ENCODE measurements at places on chromosomes 3 and 15.

DNA sequence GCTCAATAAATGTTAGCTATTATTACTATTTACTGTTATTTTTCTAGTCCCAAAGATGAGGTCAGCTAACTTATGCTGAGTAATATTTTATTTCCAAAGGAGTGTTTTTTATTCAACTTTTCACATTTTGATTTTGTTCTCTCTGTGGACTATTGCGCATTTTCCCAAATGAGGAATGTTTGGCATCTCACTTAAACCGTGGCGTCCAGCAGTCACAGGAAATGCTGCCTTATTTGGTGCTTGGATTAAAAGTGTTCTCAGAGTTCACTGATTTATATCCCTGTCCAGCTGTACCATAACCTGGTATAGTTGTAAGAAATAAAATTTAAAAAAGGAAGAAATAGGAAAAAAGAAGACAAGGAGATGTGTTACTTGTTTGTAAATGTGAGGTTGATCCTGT, 166.8 kb downstream of the THSD4 start:
- no peak for DNase-seq

GRCh38 chr15:94247789-94248638, 16.7 kb downstream of the MCTP2 start:
- no peak for DNase-seq

DNA sequence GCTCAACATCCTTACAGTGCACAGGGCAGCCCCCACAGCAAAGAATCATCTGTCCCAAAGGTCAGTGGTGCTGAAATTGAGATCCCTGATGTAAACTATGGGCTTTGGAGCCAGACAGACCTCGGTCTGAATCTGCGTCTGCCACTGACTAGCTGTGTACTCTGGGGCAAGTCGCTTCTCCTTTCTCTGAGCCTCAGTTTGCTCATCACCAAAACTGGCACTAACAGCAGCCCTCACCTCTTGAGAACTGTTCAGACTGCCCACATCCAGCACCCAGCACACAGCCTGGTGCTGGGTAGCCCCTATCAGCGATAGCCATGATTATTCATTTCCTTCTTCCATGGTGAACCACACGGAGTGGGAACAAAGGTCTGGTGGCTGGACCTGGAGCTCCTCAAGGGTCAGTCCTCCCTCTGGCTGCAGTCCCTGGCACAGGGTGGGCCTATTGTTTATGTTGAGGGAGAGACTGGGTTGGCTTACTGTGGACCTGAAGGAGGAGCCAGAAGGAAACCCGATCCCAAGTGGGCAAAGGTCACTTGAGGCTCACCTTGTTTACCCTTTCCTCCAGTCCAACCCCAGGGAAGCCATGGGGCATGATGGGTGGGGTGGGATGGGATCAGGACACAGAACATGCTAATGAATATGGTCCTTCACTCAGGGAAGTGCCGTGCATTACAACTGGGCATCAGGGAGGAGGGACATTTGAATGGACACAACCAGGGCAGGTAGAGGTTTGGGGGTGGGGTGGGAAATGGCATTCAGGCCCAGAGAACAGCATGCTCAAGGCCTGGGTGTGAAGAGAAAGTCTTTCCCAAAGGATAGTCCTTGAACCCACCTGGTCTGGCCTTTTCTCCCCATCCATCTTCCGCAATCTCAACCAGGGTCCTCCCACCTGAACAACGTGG, 1.6 kb upstream of the PRKCD start:
- DNase-seq, result no peak

DNA sequence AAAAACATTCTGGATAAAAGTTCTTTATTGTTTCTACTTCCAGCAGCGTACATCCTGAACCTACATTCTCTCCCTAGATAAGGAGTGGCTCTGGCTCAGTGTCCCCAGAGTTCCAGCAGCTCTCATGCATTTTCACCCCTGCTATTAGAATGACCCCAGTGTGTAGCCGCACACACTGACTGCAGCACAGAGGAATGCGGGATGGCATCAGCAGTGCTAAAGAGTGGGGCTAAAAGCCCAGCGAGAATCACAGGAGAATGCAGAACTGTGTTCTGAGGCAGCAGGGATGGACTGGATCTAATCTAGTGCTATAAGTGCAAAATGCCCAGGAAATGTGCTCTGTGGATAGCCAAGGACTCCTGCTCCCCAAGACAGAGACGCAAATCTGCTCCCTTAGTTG, 66.4 kb upstream of the TJP1 start:
- DNase-seq, result no peak

DNA sequence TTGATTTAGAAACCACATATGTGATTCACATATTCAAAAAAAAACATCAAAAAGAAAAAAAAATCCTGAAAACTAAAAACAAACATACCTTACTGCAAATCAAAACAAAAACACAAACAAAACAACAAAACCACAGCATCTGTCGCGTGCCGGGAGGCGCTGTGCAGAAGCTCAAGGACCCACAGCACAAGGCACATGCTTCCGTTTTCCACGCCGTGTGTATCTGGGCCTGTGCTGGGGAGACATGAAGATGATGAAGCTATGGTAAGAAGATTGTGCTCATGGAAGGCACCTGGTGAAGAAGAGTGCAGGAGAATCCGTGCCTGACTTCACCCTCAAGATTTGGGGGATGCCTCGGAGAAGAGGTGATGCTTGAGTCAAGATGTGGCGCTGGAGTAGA, 788.9 kb upstream of the ARRDC4 start:
- no peak for DNase-seq

GRCh38 chr3:123367467-123368154, 81.3 kb downstream of the ADCY5 start:
- DNase-seq, result no peak

- DNase-seq, result no peak
Measured at GRCh38 chr15:48627260-48627940, 18.1 kb downstream of the FBN1 start.

GRCh38 chr3:57999417-58000115, 8.7 kb upstream of the FLNB start:
- no peak for DNase-seq

DNA sequence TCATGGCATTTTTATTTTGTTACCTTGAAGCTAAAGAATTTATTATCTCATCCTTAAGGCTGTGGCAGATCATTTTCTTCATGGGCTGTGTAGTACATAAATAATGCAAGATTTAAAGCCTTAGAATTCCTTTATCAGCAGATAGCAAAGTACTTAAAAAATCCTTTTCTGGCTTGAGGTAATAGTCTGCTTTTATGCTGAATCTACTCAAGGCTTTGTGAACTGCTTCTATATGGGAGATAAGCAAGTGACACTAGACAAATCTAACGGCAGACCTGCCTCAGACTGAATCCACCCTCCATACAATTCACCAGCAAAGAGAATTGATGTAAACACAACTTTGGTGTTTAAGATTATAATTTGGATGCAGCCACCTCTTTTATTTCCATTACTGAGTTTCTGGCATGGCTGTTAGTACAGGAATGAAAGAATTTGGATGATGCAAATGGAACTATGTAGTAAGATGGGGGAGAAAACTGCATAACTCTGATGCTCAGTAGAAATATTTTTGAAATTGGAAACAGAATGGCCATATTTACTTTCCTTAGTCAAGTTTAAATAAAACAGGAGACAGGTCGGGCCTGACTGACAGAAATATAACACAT, 1121.5 kb downstream of the NAALADL2 start:
- DNase-seq, result no peak

DNA sequence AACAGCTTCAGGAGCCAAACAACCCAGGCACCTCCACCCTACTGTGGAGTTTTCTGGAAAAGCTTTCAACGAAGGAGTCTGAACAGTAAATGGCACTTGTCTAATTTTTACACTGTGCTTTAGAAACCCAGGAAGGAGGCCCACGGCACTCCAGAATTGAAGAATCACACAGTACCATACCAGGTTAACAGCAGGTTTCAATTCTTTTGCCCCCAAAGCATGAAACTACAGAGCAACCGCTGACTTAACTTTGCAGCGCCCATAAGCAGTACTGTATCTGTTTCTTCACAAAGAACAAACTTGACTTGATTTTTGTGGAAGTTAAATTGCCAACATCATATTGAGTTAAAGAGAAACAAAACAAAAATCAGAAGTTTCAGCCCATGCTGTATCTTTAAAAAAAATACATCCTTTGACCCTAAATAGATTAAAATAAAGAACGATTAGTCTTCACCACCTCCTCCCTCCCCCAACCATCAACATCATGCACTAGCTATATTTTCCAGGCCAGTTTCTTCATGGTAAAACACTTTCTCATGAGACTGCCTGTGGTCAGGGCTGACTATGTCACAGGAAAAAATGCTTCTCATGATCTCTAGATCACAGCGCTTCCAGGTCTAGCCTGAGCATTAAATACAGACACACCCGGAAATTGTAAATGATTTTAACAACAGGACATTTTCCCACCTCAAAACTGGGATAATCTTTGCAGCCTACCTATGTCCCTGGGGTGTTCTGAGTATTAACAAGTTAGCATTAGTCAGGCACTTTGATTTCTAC, 456.3 kb downstream of the FOXP1 start:
- DNase-seq, result no peak

- DNase-seq, result no peak
Measured at GRCh38 chr15:69206079-69206478, 45.6 kb downstream of the GLCE start.

- DNase-seq, result no peak
Measured at GRCh38 chr15:39699516-39700374, 82.9 kb downstream of the FSIP1 start.

DNA sequence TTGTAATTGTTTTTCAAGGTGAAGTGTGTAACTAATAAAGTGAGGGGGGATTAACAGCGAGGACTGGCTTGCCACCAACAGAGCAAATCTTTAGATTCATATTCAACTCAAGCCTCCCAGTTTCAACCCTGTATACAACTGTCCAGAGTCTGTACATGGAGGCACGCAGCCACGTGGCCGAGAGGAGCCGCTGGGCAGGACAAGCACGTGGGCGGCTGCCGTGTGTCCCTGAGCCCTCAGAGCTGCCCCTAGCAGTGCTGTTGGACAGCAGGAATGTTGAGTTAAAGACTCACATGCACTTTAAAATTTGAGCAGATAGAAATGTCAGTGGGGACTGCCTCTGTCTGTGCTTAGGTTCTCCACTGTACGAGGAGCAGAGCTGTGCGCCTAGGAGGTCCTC, 29.4 kb downstream of the ASB7 start:
- no peak for DNase-seq

DNA sequence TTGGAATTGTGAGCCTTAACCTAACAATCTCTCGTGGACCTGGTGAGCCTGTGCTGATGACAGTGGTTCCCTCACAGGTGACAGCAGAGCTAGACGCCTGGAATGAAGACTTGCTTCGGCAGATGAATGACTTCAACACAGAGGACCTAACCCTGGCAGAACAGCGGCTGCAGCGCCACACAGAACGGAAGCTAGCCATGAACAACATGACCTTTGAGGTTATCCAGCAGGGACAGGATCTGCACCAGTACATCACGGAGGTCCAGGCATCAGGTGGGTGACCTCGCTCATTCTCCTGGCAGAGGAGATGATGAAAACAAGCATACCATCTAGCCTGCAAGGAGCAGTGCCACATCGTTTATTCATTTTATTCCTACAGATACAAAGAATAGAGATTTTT, 316.9 kb upstream of the UMPS start:
- no peak for DNase-seq

DNA sequence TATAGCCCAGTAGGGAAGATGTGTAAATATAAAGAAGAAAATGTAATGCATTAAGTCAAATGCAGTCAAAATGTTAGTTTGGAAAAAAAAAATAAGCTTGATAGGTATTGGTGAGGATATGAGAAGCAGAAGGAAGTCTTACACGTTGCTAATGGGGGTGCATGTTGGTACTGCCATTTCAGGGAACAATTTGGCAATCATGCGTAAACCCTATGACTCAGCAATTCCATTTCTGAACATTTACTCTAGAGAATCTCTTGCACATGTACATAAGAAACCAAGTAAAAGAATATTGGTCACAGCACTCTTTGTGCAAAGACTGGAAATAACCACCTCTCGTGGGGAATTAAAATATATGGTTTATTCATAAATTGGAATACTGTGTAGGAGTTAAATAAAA, 35.5 kb upstream of the TIMP4 start:
- DNase-seq, result no peak

DNA sequence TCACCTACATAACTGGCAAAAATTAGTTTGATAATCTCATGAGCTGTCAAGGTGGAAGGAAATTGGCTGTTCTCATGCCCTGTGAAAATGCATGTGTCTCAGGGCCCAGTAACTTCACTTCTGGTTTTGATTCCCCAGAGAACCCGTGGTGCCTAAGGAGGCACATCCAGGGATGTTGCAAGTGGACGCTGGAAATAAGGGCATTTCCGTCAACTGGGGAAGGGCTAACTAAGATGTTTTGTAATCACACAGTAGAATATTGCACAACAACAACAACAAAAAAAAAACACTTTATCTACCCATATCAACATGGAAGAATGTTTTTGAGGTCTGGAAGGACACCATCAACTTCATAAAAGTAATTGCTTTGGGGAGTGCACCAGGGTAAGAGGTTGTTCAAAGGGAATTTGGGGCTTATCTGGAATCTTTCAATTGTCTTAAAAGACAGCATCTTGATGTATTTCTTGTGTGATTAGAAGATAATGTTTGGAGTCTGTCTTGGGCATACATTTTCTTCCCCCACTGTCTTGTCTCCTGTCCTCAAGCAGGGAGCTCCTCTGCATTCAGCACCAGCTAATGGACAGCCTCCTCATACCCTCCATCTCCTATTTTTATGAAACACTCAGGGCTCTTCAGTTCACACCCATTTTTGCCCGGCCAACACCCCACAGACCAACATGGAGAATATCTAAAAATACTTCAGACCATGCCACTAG, 37.2 kb upstream of the PRR20G start:
- no peak for DNase-seq

- no peak for DNase-seq
Measured at GRCh38 chr15:72865486-72865885, 81.9 kb upstream of the ADPGK start.

- DNase-seq, result peak; percentile 77
Measured at GRCh38 chr3:122680475-122681283, at the start of gene PARP14. PARP14 (plus strand) TSS chr3:122680839; CDS start chr3:122680884, 45 bp downstream.

GRCh38 chr15:38651328-38652038, 86.9 kb upstream of the RASGRP1 start:
- no peak for DNase-seq

GRCh38 chr15:100570735-100571313, 31.2 kb downstream of the LINS1 start:
- no peak for DNase-seq

DNA sequence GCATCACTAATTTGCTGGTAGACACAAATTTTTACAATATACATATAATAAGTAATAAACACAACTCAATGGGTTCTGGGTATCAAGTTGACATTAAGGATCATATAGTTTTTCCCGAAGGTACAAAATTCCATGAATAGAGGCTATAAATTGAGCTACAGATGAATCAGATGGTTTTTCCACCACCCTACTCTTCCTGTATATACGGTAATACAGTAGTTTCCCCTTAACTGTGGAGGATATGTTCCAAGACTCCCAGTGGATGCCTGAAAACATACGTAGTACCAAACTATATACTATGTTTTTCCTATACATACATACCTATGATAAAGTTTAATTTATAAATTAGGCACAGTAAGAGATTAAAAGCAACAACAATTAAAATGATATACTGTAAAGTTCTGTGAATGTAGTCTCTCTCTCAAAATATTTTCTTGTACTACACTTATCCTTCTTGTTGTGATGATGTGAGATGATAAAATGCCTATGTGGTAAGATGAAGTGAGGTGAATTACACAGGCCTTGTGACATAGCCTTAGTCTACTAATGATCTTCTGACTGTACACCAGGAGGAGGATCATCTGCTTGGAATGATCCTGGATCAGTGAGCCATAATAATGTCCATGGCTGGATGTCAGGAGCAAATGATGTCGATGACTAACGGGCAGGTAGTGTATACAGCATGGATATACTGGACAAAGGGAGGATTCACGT, 116.7 kb downstream of the NR1I2 start:
- no peak for DNase-seq

- DNase-seq, result no peak
Measured at GRCh38 chr3:127289706-127290575, 2.1 kb upstream of the PRR20G start.

All from SK-N-SH (cell line).